ENCODE measurements at places on chromosomes 2 and 18. TPM values are rescaled to one million over a fixed set of nuclear protein-coding genes. Genes with fewer than 3 reads are reported as not detected.

The CYP27C1 gene
- total RNA-seq = not detected

The NT5C1B gene
- 0.10 TPM for total RNA-seq

The CHST10 gene
- total RNA-seq = 4.5 TPM

The GPR45 gene
- total RNA-seq = not detected

The LRRC30 gene
- not detected for total RNA-seq

The PPP1R7 gene
- 53.0 TPM for total RNA-seq

The DLGAP1 gene
- not detected for total RNA-seq

The CHST9 gene
- total RNA-seq = not detected

Data from cardiac ventricle fibroblast (primary cell).